ENCODE measurements at places on chromosomes 16 and 17. TPM values are rescaled to one million over a fixed set of nuclear protein-coding genes. Genes with fewer than 3 reads are reported as not detected.

CRISPLD2 gene
- total RNA-seq: 3.3 TPM

CD300LB gene
- not detected for total RNA-seq

EVI2A gene
- total RNA-seq: not detected

NKD1 gene
- total RNA-seq: 0.15 TPM

HEATR9 gene
- not detected for total RNA-seq

DPEP3 gene
- not detected for total RNA-seq

XAF1 gene
- 0.10 TPM for total RNA-seq

GFER gene
- 46.2 TPM for total RNA-seq

SLFN14 gene
- not detected for total RNA-seq

ARSG gene
- 1.9 TPM for total RNA-seq

TEDC2 gene
- 17.9 TPM for total RNA-seq

CTNS gene
- total RNA-seq: 10.4 TPM

RBL2 gene
- 12.9 TPM for total RNA-seq

NUP93 gene
- 99.0 TPM for total RNA-seq

SNAI3 gene
- 0.23 TPM for total RNA-seq

KLHL10 gene
- total RNA-seq: 0.18 TPM

Data from A549 treated with Mapracorat at 1 μM for 4 hours (cell line).